Occipital lobe (tissue), 3 donors: ENCODE measurements at places on chromosomes 6 and 20. TPM values are rescaled to one million over a fixed set of nuclear protein-coding genes. Genes with fewer than 3 reads are reported as not detected.

- no peak for DNase-seq
Observed at GRCh38 chr6:157592541-157592940, 211.6 kb downstream of the ZDHHC14 start.

DNA sequence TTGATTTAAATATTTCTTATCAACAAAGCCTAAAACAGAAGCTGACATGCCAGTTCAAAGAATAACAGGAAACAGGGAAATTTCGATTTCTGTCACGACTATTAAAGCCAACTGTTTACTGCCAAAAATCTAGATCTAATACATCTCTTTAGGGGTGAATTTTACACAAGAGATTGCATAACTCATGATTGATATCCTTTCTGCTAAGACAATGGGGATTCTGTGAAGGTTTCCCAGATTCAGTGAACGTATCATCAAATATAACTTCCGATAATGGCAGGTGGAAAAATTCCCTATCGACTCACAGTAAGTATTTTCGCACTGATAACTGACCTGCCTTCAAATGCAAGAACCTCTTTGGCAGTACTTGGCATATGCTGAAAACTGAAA lies 42.9 kb downstream of the NHSL1 start:
- DNase-seq = no peak

DNA sequence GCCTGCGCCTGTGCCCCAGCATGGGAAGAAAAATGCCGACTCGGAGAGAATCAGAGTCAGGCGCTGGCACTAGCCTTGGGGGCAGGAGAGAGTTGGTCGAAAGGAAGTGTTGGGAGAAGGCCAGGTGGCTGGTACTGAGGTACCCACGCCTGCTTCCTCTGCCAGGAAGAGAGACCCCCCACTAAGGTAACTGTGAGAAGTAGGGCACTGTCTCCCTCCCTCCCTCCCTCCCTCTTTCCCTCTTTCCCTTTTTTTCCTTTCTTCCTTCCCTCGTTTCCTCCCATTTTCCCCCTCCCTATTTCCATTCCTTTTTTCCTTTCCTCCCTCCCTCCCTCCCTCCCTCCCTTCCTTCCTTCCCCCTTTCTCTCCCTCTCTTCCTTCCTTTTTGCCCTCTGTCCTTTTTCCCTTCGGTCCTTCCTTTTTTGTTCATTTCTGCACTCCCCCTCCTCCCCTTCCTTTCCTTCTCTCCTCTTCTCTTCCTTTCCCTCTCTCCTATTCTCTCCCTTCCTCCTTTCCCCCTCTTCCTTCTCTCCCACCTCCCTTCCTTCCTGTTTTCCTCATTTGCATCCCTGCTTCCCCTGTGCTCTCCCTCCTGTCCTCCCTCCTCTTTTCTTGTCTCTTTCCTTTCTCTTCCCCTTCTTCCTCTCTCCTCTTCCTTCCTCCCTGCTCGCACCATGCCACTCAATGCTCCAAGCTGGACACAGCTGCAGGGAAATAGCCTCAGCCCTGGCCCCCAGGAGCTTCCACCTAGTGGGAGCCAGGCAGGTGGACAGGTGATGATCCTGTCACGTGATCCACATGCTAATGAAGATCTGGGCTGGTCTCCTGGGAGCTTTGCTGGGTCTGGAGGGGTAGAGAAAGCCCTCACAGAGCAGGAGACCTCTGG lies 148.0 kb downstream of the DHX35 start:
- no peak for DNase-seq

VSTM2L gene
- 39.6 TPM for total RNA-seq

GRCh38 chr6:156703719-156704118 lies 73.5 kb upstream of the ARID1B start:
- DNase-seq = no peak

REM1 gene
- not detected for total RNA-seq
